Caki2 (cell line): ENCODE measurements at places on chromosomes 13 and 19. TPM values are rescaled to one million over a fixed set of nuclear protein-coding genes. Genes with fewer than 3 reads are reported as not detected.

The POGLUT2 gene
- 10.6 and 12.1 TPM in 2 replicates for total RNA-seq

The IGLON5 gene
- not detected in 2 replicates for total RNA-seq

The DHPS gene
- 93.6 and 111 TPM in 2 replicates for total RNA-seq

The ZNF763 gene
- 7.0 TPM in 1 of 2 replicates, not detected in the other for total RNA-seq

The C3 gene
- 4.0 and 6.5 TPM in 2 replicates for total RNA-seq

The ELANE gene
- total RNA-seq = not detected in 2 replicates

The ZNF714 gene
- 13.2 and 13.5 TPM in 2 replicates for total RNA-seq

The RASGRP4 gene
- total RNA-seq = not detected in 2 replicates

The CBARP gene
- 0.24 and 1.9 TPM in 2 replicates for total RNA-seq

The SLC17A7 gene
- total RNA-seq = not detected in 2 replicates

The TCF3 gene
- total RNA-seq = 40.2 and 65.0 TPM in 2 replicates

The ETHE1 gene
- 206 and 293 TPM in 2 replicates for total RNA-seq

The RGL3 gene
- 3.3 and 16.5 TPM in 2 replicates for total RNA-seq

The VMAC gene
- 0.12 and 1.7 TPM in 2 replicates for total RNA-seq

The ZIC5 gene
- total RNA-seq = 1.5 and 3.8 TPM in 2 replicates

The STAP2 gene
- 7.6 and 25.1 TPM in 2 replicates for total RNA-seq

The IGFL2 gene
- total RNA-seq = not detected in 2 replicates

The NCR1 gene
- total RNA-seq = not detected in 2 replicates

The SLITRK1 gene
- not detected in 2 replicates for total RNA-seq

The SERTM1 gene
- total RNA-seq = not detected in 2 replicates

The ZNF100 gene
- 1.7 and 3.4 TPM in 2 replicates for total RNA-seq

The NPHS1 gene
- 0.41 and 0.88 TPM in 2 replicates for total RNA-seq

The PLIN4 gene
- 0.24 TPM in 1 of 2 replicates, not detected in the other for total RNA-seq

The MYH14 gene
- total RNA-seq = 19.6 and 21.7 TPM in 2 replicates

The STARD13 gene
- 5.1 and 9.3 TPM in 2 replicates for total RNA-seq

The MTUS2 gene
- not detected in 2 replicates for total RNA-seq

The PARP4 gene
- 19.6 and 21.4 TPM in 2 replicates for total RNA-seq

The TINCR gene
- total RNA-seq = 0.41 TPM in 1 of 2 replicates, not detected in the other

The ZNF563 gene
- total RNA-seq = 1.3 and 13.5 TPM in 2 replicates

The CGB3 gene
- total RNA-seq = not detected in 2 replicates

The CGB1 gene
- total RNA-seq = not detected in 2 replicates

The GJA3 gene
- total RNA-seq = 1.7 and 5.6 TPM in 2 replicates

The ZNF701 gene
- 4.0 and 10.2 TPM in 2 replicates for total RNA-seq

The KIR3DL1 gene
- not detected in 2 replicates for total RNA-seq

The ZNF154 gene
- not detected in 2 replicates for total RNA-seq

The CABP5 gene
- total RNA-seq = not detected in 2 replicates

The WDR88 gene
- not detected in 2 replicates for total RNA-seq

The PODNL1 gene
- 16.1 TPM in 1 of 2 replicates, not detected in the other for total RNA-seq

The INAFM1 gene
- total RNA-seq = 2.4 and 5.0 TPM in 2 replicates

The PDX1 gene
- not detected in 2 replicates for total RNA-seq
